ENCODE measurements at places on chromosomes 7 and 10. TPM values are rescaled to one million over a fixed set of nuclear protein-coding genes. Genes with fewer than 3 reads are reported as not detected.

SRGN gene
- total RNA-seq: 313 TPM

DNA sequence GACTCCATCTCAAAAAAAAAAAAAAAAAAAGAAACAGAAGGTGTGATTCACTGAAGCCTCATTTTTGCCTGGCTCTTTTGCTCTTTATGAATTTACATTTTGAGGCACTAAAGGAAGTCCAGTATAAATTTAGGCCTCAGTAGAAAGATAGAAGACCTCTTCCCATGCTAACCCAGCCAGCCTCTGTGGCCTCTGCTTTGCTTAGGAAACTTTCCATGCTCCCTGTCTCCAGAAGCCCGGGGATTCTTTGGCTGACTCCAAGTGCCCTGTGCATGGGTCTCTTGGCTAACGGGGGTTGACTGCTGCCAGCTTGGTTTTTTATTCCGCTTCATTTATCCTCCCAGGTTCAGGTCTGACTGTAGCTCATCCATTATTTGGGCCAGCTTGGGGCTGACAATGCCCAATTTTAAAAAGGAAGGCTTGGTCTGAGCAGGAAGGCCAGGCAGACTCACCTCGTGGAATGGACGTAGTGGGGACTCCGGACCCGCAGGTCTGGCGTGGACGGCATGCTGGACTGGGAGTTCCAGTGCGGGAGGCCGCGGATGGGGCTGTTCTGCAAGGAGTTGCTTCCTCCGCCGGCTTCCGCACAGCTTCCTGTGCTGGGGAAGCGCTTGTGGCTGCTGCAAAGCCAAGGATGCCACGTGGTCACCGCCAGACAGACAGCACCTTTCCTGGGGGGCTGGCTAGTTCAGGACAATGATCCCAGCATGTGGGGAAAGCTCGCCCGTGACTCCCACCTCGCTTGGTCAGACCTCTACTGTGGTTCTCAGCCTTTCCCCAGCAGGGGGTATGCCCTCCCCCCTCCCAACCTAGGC, 72.3 kb downstream of the PRPF18 start:
- DNase-seq: no peak

GRCh38 chr7:149642589-149642988, 130.8 kb downstream of the ZNF467 start:
- DNase-seq: no peak

DNA sequence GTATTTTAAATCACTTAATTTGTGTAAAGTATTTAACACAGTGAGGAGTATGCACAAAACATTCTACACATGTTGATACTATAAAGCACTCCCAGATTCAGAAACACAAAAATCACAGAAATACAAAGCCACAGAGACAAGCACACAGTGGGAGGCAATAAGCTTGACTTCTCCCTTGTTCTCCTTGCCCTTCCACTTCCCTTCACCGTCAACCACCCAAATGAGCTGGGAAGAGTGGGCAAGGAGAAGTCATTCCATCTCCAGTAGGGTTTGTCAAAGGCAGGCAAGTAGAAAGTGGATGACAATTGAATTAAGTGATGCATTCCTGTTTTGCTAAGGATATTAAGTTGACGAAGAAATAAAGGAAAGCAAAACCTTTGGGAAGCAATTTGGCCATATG, 4.2 kb upstream of the TMEM139 start:
- no peak for DNase-seq

- DNase-seq: no peak
Measured at GRCh38 chr10:35503578-35503977, 101.6 kb upstream of the GJD4 start.

GRCh38 chr10:113329121-113329596, 223.7 kb upstream of the HABP2 start:
- no peak for DNase-seq

DNA sequence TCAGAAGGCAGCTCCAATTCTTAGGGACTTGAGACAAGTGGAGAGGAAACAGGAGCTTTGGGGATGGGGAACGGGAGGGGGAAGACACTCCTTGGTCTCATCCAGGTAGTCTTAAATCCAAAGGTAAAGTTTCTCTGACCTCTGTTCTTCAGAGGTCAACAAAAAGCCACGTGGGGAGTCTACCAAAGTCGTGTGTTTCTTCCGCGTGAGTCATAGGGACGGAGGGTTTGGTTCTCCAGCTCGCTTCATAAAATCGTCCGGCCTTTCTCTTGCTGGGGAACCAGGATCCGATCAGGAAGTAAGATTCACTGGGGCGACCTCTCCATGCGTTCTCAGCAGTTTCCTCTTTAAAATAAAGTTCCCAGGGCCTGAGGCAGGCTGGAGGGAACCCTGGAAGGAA, 275.7 kb downstream of the TCERG1L start:
- no peak for DNase-seq

All from tibial nerve (tissue), 4 donors.